ENCODE measurements at places on chromosomes 13 and 19. TPM values are rescaled to one million over a fixed set of nuclear protein-coding genes. Genes with fewer than 3 reads are reported as not detected.

Gene TTC9B
- 0.14 TPM for polyA plus RNA-seq

Gene UHRF1
- 23.9 TPM for polyA plus RNA-seq

Gene LRRC8E
- polyA plus RNA-seq, result 0.20 TPM

Gene CLIP3
- 14.6 TPM for polyA plus RNA-seq

Gene CD33
- polyA plus RNA-seq, result 3.8 TPM

Gene GPC6
- 21.9 TPM for polyA plus RNA-seq

Gene COG6
- polyA plus RNA-seq, result 20.5 TPM

Gene CCDC169
- 3.3 TPM for polyA plus RNA-seq

Gene GIPC3
- polyA plus RNA-seq, result 1.5 TPM

Gene MUC16
- not detected for polyA plus RNA-seq

Gene LMTK3
- polyA plus RNA-seq, result 0.70 TPM

Gene PALM
- polyA plus RNA-seq, result 42.9 TPM

Gene ZNF787
- 26.0 TPM for polyA plus RNA-seq

Gene URAD
- not detected for polyA plus RNA-seq

Gene CACNG8
- polyA plus RNA-seq, result 0.62 TPM

Gene RPL28
- polyA plus RNA-seq, result 1,433 TPM

Gene MTIF3
- 52.3 TPM for polyA plus RNA-seq

Gene ADGRE2
- 1.5 TPM for polyA plus RNA-seq

Gene CCDC9
- polyA plus RNA-seq, result 22.4 TPM

Gene AMER2
- 0.05 TPM for polyA plus RNA-seq

Gene ZIC2
- 0.44 TPM for polyA plus RNA-seq

Gene PRSS57
- polyA plus RNA-seq, result not detected

Gene REEP6
- 1.9 TPM for polyA plus RNA-seq

Gene FOSB
- 85.7 TPM for polyA plus RNA-seq

Gene ZNF221
- 2.7 TPM for polyA plus RNA-seq

Gene SMG9
- 36.8 TPM for polyA plus RNA-seq

Gene PINLYP
- 5.8 TPM for polyA plus RNA-seq

Gene TBXA2R
- polyA plus RNA-seq, result 1.3 TPM

Gene DACT3
- polyA plus RNA-seq, result 22.7 TPM

Gene KL
- polyA plus RNA-seq, result 2.4 TPM

Gene FGF21
- polyA plus RNA-seq, result not detected

Gene GZMM
- 0.44 TPM for polyA plus RNA-seq

Gene VSTM1
- not detected for polyA plus RNA-seq

Gene SIGLEC14
- polyA plus RNA-seq, result 1.6 TPM

Gene KASH5
- not detected for polyA plus RNA-seq

Gene ZNF723
- polyA plus RNA-seq, result not detected

Gene PEX11G
- 3.0 TPM for polyA plus RNA-seq

Gene PLEKHG2
- 49.6 TPM for polyA plus RNA-seq

Gene RASL11A
- 3.3 TPM for polyA plus RNA-seq

Gene GPALPP1
- polyA plus RNA-seq, result 36.8 TPM

Gene PCP2
- not detected for polyA plus RNA-seq

Gene PCDH20
- polyA plus RNA-seq, result 0.98 TPM

Gene RFC3
- 15.0 TPM for polyA plus RNA-seq

Gene GPR4
- 2.4 TPM for polyA plus RNA-seq

Gene CGB1
- polyA plus RNA-seq, result not detected

Data from muscle of back (tissue), 13 donors.